H9 (cell line): ENCODE measurements at places on chromosomes 3 and 15.
A peak's percentile ranks its signal among the peaks of the same experiment; 100 is the strongest.

DNA sequence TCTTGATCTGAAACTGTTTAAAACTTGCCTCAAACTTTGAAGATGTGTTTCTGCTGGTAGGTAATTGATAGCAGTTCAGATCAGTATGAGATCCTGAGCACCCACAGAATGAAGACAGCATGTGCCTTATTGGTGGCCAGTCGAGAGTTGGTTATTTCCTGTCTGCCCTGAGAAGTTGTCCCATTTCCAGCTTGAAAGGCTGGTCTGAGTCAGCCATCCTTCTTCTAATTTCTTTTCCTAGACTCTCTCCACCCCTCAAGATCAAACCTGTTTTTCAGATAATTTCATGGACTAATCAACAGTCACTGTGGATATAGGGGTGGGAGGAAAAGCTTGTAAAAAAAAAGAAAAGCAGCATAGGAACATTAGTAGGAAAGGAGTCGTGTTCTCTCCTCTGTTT lies 464.4 kb downstream of the FOXP1 start:
- no peak for DNase-seq

GRCh38 chr3:20912406-20912805 lies 726.4 kb upstream of the SGO1 start:
- no peak for DNase-seq

DNA sequence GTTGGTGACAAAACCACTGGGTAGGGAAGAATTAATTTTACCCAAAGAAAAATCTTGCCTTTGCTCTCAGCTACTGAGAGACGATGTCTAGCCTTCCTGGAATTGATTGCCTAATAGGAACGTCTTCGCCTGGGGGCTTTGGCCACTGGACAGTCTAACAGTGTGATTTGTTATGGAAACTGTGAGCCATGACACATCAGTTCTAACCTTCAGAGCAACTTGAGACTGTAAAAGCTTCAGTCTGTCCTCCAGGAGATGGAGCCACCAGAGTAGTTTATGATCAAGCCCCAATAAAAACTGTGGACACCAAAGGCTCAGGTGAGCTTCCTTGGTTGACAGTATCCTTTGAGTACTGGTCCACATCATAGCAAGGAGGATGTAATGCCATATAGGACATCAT lies 235.8 kb upstream of the TMCO5A start:
- DNase-seq, result no peak

DNA sequence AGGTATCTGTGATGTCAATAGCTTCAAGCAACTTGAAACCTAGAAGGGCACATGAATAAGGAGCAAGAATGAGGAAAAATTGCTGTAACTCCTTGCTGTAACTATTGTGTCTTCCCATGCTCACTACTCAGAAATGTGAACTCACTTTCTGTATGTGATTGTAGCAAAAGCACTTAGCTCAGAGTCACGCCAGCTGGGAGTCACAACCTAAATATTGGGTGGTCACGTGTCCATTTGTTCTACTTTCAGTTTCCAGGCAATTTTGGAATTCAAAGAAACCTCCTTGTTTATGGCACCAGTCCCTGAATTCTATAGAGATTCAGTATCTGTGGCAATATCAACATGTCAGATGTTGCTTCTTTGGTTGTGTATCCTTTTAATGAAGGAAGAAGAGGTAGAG lies 241.6 kb upstream of the AZI2 start:
- no peak for DNase-seq

DNA sequence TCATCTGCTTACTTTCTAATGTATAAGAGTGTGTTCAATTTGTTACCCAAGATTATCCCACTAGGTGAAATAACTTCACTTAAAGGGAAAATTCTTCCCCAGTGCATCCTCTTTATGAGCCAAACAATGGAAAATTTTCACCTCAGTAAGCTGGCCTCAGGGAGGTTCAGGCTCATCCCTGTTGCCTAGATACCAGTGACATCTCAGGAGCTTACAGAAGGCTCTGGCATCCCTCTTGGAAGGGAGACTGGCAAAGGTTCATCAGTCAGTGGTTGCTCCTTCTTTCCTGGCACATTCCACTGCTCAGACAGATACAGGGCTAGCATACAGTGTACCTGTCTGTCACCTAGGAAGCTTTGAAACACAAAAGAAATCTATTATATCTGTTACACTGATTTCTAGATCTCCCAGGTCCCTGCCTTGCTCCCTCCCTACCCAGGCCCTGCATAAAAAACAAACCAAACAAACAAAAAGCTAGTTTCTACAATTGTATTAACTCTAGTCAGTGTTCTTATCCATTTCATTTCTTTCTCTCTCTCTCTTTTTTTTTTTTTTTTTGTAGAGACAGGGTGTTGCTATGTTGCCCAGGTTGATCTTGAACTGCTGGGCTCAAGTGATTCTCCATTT lies 1.7 kb downstream of the IP6K2 start:
- DNase-seq, result no peak

DNA sequence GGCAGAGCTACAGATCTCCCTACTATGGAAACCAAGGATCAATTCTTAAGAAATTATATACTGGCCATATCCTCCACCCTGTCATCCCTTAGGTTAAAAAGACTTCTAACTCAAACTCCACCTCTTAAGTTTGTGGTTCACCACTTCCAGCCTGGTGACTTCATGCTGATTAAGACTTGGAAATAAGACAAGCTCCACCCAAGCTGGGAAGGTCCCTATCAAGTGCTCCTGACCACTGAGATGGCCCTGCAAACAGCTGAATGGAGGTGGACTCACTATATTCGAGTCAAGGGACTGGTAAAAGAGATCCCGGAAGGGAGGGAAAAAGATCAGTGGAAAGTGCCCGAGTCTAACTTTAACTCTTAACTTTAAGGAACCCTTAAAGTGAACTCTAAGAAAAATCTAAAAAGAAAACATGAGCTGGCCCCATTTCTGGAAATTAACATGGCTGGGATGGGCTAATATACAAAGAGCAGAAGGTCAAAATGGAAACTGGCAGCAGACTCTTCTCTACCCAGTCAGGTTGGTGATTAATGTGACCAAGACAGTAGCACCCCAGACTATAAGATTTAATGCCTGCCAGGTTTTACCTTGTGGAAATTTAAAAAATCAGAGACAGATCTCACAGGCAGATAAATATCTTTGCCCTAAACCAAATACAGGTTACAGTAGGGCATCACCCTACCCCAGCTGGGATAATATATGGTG lies 43.9 kb downstream of the PPCDC start:
- no peak for DNase-seq

DNA sequence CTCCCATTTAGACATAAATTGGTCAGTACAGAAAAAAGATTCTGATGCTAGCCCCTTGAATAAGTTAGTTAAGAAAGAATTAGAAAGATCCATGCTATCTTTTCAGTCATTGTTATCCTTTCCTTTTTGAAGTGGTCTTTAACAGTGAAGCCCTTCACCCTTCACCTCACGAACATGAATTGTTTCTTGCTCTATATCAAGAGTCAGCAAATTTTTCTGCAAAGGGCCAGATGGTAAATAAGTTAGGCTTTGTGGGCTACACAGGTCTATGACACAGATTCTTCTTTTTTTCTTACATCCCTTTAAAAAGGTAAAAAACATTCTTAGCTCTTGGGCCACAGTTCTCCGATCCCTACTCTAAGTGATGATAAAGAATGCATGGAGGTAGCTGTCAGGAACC lies 74.9 kb downstream of the DMXL2 start:
- no peak for DNase-seq

DNA sequence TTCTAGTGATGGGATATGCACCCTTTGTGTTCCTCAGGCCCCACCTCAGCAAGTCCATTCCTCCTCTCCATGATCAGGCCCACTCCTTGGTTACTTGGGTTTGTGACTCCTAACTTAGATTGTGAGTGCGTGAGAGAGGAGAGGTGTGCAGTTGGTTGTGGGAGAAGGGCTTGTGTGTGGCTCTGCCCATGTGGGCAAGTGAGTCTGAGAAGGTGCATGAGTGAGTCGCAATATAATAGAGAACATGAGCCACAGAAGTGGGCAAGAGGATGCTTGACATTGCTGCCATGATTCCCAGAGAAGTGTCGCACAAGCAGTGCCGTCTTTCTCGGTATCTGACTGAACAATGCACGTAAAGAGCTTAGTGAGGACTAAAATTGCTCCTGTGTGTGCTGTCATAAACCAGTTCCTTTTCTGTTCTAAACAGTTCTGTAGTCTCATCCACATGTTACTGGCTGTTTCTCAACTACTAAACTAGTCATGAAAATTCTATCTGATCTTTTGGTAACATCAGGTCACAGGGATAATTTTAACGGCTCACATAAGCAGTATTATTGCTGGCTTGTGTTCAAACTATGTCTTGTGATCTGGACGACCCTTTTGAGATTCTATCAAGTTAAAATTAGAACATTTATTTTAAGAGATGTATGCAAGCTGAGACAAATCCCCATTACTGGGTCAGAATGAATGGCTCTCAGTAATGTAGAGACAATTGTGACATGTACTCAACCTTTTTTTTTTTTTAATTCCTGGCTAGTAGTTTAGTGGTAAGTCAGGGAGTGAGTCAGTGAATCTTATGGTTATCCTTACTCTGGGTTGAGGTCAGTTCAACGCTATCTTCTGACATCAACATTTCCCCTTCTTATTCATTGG lies 25.6 kb downstream of the GYG1 start:
- DNase-seq, result no peak

DNA sequence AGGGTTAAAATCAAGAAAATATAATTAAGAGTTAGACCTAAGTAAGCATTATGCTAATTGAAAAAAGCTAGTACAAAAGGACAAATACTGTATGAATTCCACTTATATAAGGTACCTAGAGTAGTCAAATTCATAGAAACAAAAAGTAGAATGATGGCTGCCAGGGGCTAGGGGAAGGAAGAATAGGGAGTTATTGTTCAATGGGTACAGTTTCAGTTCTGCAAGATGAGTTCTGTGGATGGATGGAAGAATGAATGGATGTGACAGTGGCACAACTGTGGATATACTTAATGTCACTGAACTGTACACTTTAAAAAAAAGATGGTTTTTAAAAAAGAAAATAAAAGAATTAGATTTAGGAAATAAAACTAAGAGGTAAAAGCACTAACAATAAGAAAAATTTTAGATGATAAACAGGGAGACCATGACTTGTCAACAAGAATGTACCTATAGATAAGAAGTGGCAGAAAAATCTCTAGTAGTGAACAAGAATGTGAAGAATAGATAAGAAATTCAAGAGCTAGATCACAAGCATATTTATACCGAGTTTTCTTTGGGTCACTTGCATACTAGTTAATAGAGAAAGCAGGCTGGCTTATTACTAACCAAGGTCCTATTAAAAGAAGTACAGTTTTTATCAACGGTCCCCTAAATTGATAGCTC lies 5.5 kb downstream of the IFT80 start:
- DNase-seq, result no peak

- no peak for DNase-seq
Observed at GRCh38 chr15:38610748-38611147, 46.1 kb upstream of the RASGRP1 start.

- no peak for DNase-seq
Observed at GRCh38 chr3:131386429-131387165, 5.0 kb downstream of the NUDT16 start.

GRCh38 chr3:189652042-189652441 lies 20.9 kb downstream of the TP63 start:
- DNase-seq, result peak; percentile 66

DNA sequence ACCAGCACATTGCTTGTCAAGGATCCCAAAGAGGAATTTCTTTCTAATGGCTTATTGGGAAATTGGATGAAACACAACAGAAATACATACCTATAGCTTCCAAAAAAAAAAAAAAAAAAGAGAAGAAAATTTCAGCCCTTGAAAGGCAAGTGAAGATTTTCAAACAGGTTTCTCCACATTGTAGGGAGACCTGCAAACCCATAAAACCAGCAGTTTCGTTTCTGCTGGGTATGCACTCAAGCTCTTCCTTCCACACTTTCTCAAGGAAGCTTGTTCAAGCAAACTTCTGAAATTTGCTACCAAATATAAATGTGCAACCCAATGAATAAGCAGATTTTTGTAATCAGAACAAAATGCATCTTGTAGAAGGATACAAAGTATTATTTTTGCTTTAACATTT lies 15.9 kb upstream of the SH3BP5 start:
- DNase-seq, result no peak

- no peak for DNase-seq
Observed at GRCh38 chr3:172965256-172965655, 175.8 kb downstream of the SPATA16 start.

DNA sequence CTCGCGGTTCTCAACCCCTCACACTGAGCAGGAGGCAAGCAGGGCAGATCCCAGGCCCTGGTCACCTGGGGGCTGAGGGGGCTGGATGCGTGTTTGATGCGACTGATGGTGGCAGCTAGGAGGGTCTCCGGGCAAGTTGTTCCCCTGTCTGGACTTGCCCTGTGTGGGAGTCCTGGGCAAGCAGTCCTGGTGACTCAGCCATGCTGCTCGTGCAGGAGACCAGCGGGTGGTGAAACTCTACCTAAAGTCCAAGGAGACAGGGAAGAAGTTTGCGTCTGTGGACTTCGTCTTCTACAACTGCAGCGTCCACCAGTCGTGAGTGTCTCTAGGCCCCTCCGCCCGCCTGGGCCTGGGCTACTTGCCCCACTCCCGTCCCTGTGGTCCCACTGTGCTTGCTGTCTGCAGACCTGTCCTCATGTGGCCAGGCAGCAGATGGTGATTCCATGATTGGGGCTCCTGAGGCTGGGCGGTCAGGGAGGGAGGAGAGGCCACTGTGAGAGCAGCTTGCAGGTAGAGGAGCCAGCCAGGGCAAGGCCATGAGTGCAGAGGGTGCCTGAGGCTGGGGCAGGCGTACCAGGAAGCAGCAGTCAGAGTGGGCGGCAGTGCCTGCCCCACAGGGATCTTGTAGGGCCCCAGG lies 23.1 kb downstream of the PLXNA1 start:
- no peak for DNase-seq

DNA sequence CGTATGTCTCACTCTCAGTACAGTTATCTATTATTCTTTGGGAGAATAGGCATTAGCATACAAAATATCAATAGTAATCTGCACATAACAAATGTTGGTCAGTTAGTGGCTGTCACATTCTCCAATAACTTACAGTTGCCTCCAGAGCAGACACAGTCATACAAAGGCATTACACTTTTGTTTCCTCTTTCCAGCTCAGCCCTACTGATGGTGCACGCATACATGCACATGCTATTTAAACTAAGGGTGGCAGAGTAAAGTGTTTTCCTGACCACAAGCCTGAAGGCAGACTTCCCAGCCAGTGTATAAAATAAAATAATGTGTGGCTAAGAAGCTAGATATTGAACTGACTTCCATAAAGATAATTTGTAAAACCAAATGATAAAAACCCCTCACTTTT lies 47.6 kb downstream of the PHLDB2 start:
- no peak for DNase-seq

DNA sequence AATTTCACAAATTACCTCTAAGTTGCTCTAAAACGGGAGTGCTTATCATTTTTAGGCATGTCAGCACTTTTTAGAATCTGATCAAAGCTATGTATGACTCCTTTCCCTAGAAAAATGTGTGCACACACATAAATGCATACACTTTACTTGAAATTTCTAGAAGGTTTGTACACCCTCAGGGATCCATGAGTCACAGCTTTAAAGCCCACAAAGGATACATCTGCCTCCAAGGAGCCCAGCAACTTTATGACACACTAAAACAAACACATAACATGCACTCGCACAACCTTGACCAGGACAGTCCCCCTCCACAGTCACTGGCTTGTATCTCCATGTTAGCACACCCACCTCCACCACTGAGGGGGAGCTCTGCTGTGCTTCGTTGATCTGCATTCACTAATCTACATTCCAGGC lies 722.0 kb upstream of the CFAP20DC start:
- DNase-seq, result no peak

- no peak for DNase-seq
Observed at GRCh38 chr3:97969541-97969940, 2.7 kb downstream of the RIOX2 start.
